Fibroblast of lung (primary cell): ENCODE measurements at places on chromosomes 4 and X. TPM values are rescaled to one million over a fixed set of nuclear protein-coding genes. Genes with fewer than 3 reads are reported as not detected.

GRCh38 chr4:151865744-151866591 lies 105.2 kb upstream of the GATB start:
- H3K36me3 ChIP-seq, result no peaks in the 10 kb centered on the region
- H3K27ac ChIP-seq, result no peak overlapping the region
- H3K4me3 ChIP-seq, result no peak overlapping the region

DNA sequence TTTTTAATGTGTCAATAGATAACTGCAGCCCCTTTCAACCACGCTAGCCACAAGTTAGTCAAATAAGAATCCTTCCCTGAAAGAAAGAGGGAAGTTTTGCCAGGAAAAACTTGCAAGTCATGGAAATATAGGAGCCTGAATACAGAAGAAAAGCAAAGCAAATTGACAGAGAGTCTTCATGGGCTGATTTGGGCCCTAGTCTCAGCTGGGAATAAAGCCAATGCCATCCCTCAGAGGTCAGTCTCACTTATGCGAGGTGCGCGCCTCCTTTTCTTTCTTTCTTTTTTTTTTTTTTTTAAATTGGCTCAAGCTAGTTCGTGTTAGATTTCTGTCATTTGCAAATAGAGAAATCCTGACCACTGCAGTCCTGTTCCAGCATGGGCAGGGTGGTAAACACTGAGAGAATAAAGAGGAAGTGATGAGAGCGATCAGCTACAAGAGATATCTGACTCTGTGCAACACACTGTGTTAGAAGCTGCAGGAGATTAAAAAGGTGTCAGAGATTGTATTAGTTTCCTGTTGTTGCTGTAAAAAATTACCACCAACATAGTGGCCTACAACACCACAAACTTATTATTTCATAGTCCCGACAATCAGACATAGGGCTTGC lies 299.7 kb downstream of the LDB2 start:
- no peak for DNase-seq
- H3K27ac ChIP-seq, result no peak overlapping the region
- no peak overlapping the region for H3K4me3 ChIP-seq
- no peaks in the 10 kb centered on the region for H3K36me3 ChIP-seq
- no peaks in the 10 kb centered on the region for H3K27me3 ChIP-seq

GRCh38 chr4:6338951-6339817 lies 69.5 kb downstream of the WFS1 start:
- no peaks in the 10 kb centered on the region for H3K27me3 ChIP-seq
- H3K27ac ChIP-seq, result no peak overlapping the region
- H3K4me3 ChIP-seq, result no peak overlapping the region
- DNase-seq, result no peak

Gene MAGEA3
- not detected in 2 replicates for total RNA-seq
